ENCODE measurements at places on chromosomes 16 and 17. TPM values are rescaled to one million over a fixed set of nuclear protein-coding genes. Genes with fewer than 3 reads are reported as not detected.

DNA sequence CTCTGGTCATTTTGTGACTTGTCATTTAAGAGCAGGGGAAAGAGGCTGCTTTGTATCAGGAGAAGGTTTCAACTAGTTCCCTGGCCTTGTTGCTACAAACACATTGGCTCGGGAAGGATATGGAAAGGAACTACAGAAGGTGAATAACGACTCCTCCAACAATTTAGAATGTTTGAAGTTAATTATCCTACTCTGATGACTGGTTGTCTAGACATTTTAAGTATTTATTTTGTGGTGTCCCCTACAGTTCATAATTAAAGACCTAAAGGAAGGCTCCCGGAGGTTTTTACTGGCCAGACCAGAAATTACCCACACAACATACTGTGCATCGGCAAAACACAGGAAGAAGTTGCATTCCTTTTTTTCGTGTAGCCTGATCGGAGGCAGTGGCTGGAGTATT is 515.8 kb upstream of the SALL1 start:
- DNase-seq = no peak

DNA sequence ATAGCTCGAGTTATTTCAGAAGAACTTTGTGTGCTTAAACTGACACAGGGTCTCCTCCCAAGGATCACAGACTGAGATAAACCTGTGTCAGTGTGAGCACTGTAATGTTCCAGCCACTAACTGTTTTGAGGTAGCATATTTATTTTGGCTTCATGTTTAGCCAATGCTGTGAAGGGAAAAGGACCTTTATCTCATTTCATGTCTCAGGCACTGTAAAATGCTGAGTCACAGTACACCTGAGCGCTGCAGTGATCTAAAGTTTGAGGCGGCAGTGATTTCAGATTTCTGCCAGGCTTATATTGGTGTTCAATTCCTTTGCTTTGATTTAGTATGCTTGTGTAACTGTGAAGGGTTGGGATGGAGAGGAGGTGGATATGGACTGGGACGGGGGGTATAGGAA is 3.1 kb upstream of the DNAJA2 start:
- no peak for DNase-seq

DNA sequence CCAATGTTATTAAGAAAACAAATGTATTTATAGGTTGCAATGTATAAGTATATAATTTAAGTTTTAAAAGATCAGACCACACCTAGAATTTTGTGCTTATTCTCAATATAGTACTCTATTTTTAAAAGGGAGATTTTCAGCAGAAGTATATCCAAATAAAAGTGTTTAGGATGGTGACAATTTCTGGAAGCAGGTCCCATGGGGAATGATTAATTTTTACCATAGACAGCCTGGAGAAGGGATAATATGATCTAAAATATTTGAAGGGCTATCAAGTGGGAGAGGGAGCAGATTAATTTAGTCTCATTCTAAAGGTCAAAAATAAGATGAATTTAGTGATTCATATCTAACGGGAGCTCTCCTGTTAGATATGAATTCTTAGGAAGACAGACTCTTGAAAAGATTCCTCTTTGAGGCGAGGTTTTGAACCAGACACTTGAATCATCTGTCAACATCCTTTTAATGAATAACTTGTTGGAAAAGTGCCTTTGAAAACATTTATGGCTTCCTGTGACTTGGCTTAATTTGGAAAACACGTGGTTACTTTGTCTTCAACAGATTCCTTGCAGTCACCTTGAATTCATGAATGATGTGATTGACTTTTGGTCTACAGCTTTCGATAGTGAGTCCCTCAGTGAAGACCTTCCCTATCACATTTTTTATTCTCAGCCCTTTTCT is 29.3 kb upstream of the SMIM36 start:
- DNase-seq = no peak

GRCh38 chr17:43200127-43200526 is 11.5 kb upstream of the TMEM106A start:
- DNase-seq = no peak

- DNase-seq = no peak
Measured at GRCh38 chr17:5437721-5438317, 1.1 kb downstream of the C1QBP start.

The MFSD6L gene
- not detected for polyA plus RNA-seq

The MMP25 gene
- polyA plus RNA-seq = not detected

The UBE2O gene
- polyA plus RNA-seq = 14.2 TPM

DNA sequence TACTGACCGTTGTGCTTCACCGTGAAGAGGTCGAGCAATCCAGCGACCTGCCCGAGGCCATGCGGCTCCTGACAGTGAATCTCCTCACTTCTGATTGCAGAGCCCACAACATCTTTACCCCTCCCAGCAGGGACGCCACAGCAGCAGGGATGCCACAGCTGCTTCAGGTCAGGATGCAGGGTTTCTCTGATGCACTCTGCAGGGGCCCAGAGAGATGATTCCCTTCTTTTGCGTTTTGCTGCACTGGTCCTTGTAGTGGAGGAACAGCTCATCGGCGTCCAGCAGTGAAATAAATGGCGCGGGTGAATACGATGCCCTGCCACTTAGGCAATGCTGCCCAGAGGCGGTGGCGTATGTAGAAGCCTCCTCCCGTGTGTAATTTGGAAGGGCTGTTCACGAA is 5.6 kb downstream of the KIAA0513 start:
- DNase-seq = no peak

DNA sequence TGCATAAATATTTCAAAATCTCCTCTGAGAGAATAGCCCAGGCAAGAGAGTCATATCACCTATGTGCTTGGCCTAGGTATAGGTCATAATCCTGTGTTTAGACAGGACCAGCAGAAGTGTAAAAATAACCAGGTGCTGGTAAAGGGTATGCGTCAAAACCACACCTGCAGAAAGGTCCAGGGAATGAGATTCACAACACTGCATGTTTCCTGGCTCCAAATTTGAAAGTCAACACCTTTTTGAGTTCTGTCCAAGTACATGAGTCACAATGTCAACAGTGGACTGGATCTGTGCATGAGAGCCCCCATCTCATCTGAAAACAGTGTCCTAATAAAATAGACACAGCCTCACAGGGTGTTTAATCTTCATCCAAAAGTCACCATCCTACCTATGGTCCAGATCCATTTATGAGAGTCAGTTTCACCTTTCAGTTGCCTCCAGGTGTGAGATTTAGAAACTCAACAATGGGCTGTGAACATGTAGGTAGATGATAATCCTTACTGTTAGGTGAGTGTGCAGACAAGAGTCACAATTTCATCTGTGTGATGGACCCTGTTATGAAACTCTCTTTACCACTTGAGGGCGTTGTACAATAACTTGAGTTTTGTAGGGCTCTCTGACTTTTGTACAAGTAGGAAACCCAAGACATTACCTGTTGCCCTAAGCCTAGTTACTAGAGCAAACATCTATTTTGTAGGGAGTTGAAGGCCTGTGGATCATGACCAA is 2100.7 kb downstream of the TP53TG3F start:
- DNase-seq = no peak

DNA sequence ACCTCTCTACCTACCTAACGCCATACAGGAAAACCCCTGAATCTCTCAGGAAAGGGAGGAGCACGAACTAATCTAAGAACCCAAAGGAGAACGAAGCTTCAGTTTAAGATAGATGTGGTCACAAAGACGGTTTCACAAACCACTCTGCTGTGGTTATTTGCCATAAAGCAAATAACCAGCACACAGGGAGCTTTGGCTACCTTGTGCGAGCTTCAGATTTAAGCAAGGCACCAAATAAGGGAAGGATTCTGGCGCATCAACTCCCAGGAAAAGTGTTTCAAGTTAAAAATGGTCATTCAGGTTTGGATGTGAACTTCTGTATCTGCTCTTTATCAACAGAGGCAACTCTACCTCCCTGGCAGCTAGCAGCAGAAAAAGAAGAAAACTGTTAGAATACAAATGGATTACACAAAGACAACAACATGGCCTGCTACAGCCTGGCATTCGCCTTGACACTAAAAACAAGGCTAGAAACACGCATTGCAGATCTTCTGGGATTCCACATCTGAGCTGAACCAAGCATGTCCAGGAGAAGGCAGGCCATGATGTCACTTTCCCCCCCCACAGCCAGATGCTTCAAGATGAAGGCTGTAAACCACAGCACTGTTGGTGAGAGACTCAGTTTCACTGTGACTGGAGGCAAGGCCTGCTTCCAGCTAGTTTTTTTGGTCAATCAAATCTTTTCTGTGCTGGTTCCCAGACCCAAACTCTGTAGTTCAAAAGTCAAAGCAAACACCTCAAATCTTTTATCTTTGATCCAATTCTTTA is 43.6 kb downstream of the SMG6 start:
- no peak for DNase-seq

DNA sequence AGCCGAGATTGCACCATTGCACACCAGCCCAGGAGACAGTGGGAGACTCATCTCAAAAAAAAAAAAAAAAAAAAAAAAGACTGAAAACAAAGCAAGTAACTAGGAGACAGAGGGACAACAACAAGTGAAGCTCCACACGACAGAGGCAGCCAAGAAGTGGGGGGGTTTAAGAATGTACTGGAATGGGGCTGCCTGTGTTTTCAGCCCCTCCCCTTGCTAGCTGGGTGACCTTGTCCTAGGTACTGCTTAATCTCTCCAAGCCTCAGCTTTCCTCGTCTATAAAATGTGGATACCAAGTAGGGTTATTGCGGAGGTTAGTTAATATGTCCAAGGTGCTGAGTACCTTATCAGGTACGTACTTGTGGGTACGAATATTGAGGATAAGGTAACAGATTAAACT is 163.8 kb upstream of the CACNG5 start:
- DNase-seq = no peak

DNA sequence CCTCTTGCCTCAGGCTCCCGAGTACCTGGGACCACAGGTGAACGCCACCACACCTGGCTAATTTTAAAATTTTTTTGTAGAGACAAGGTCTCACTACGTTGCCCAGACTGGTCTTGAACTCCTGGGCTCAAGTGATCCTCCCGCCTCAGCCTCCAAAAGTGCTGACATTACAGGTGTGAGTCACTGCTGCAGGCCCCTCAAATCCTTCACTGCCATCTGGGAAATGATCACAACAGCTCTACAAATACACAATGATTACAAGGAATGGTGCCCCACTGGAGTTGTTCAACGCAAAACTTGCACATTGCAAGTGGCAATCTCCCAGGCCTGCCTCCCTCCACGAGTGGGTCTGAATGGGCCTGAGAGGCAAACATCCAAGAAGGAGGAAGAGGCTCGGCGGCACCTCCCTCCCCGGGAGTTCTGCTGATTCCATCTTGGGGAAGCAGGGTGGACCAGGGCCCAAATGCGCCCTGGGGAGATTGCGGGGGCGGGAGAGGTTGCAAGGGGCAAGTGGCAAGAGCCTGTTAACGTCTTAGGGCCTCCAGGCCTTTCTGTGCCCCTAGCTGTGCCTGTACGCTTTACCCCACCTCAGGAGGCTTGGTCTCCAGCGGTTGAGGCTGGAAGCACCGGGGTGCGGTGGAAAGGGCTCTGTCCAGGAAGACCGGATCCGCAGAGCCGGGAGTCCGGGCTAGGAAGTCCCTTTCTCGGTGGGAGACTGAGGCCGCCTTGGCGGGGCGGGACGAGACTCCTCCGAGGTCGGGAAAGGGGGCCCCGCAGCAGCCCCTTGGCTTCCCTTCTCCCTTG is 656 bp upstream of the IGFBP4 start:
- DNase-seq = no peak

DNA sequence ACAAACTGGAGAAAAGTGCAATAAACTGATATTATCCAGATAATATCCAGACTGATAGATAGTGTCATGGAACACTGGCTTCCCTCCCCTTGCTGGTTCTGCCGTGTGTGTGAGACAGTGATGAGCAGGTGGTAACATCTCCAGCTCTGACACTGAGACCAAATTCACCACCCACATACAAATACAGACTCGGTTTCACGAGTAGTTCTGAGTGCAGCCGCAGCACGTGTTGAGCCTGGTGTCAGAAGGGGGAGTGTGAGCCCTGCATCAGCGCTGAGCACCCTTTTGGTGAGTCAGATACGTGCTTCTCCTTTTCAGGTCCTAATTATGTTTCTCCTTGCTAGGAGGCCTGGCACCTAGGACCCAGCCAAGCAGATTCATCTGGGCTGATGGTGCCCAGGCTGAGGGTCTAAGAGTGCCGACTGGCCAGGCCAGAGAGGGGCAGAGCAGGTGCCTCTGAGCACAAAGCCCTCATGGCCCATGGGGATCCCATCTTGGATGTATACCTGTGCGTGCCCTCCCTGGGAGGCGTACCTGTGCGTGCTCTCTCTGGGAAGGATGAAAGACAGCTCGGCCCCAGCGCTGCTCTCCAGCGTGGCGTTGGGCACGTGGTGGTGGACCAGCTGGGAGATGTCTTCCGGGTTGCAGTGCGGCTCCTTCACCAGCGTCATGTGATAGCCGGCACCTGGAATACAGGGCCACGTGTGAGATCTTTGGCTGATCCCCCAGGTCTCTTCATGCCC is 27.3 kb upstream of the RNPS1 start:
- DNase-seq = no peak

The RRAD gene
- 2.7 TPM for polyA plus RNA-seq

Data from AG04450 (cell line).